ENCODE measurements at places on chromosomes 12 and 14.

GRCh38 chr12:23113781-23114180 lies 488.8 kb downstream of the ETNK1 start:
- no peak for DNase-seq

DNA sequence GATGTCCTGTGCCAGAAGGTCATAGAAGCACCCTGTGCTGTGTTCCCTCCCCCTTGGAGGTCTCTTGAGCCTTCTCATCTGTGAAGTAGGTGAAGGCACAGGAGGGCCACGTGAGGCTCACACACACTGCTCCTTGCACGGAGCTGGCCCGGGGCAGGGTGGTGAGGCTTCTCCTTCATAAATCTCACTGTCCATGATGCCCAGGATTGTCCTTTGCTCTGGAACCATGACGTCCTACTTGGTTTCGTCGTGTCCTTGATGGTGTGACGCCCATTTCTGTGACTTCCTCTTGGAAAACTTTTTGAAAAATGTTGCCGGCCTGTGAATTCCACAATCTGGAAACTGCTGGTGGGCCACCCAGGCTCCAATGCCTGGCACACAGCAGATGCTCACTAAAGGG lies 34.4 kb downstream of the SH2B3 start:
- no peak for DNase-seq

- no peak for DNase-seq
Observed at GRCh38 chr14:22532345-22533056, 56.5 kb downstream of the DAD1 start.

DNA sequence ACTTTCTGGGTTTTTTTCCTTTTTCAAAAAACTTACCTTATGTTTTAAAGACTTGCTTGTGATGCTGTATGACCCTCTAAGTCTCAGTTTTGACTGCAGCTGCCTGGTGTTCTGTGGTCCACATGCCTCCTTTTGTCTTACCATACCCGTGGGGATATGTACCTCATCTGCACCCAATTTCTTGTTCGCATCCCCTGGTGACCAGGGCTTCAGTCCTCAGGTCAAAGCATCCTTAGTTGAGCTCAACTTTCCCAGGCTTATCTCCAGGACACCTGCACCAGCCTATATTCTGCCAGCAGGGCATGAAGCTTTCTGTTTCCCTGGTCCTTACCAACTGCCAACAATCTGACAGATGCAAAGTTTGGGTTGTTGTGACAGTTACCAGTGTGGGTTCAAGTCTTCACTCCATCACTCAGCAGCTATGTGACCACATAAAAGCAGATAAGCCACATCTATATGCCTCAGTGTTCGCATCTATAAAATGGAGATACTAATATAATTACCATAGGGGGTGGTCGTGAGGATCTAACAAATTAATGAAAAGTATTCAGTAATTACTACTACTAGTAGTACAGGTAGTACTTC lies 94.0 kb downstream of the NTF3 start:
- DNase-seq = no peak

GRCh38 chr12:116200812-116201211 lies 76.7 kb downstream of the MED13L start:
- no peak for DNase-seq

GRCh38 chr12:85632390-85632789 lies 203.8 kb downstream of the RASSF9 start:
- DNase-seq = no peak

DNA sequence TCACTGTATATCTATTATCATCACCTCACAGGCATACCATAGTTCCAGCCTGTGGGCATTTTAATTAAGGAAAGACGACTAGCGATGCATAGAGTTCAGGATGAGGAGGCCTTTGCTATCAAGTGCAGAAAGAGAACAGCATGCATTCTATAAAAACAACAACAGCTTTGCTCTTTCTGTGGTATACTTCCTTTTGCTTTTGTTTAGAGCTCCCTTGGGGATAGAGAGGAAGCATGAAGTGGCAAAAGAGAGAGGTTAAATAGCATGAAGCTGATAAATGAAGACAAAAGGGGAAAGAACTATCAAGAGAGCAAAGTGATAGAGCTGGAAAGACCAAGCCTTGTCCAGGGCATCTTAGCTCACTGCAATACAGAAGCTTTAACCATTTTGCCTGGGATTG lies 23.5 kb downstream of the IFNG-AS1 start:
- DNase-seq = no peak

- no peak for DNase-seq
Observed at GRCh38 chr12:30828686-30829085, 73.9 kb upstream of the CAPRIN2 start.
